ENCODE measurements at places on chromosomes 6 and 20.
A peak's percentile ranks its signal among the peaks of the same experiment; 100 is the strongest.

GRCh38 chr6:3026791-3027626 is 27.3 kb downstream of the NQO2 start:
- no peak for DNase-seq

- no peak for DNase-seq
Measured at GRCh38 chr6:7588506-7588905, 1.5 kb upstream of the SNRNP48 start.

DNA sequence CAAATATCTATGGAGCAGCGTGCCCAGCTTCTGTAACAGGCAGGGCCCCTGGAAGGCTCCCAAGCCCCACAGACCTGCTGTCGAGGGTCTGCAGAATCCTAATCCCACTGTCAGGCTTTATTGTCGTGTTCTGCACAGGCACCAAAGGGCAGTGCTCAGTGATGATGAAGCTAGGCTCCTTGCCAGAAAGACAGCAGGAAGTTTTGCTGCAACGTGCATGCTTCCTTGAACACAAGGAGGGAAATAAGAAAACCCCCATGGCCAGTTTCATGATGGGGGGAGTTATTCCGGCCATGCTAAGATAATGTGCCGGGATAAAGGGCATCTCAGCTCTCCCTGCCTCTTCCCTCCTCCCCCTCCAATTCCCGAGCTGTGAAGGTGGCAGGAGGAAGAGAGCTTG is 109.4 kb upstream of the KCNG1 start:
- DNase-seq: no peak

GRCh38 chr6:42185597-42185996 is 9.2 kb downstream of the GUCA1B start:
- DNase-seq: no peak

DNA sequence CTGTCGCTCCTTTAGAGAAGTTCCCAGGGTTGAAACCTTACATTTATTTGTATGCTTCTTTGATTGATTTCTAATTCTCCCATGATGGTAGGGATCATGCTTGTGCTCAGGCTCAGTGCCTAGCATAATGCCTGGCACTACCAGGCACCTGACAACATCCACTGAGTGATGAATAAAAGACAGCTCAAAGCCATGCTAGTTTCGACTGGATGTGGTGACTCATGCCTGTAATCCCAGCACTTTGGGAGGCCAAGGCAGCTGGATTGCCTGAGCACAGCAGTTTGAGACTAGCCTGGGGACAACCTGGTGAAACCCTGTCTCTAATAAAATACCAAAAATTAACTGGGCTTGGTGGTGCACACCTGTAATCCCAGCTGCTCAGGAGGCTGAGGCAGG is 11.6 kb upstream of the CD164 start:
- peak; percentile 79 for DNase-seq

Measured in NCI-H226 (cell line).